Right renal cortex interstitium (tissue), 3 donors: ENCODE measurements at places on chromosomes 12 and 14. TPM values are rescaled to one million over a fixed set of nuclear protein-coding genes. Genes with fewer than 3 reads are reported as not detected.
A peak's percentile ranks its signal among the peaks of the same experiment; 100 is the strongest.

Gene ADIPOR2
- polyA plus RNA-seq, result 49.3 TPM

- peak; percentile 45 for DNase-seq
Observed at GRCh38 chr14:82710267-82710841, 1176.7 kb upstream of the SEL1L start.

- no peak for DNase-seq
Observed at GRCh38 chr14:98945611-98946570, 326.1 kb downstream of the BCL11B start.

GRCh38 chr14:50070230-50070629, 46.1 kb downstream of the VCPKMT start:
- no peak for DNase-seq

- DNase-seq, result no peak
Observed at GRCh38 chr12:68048648-68049297, 59.5 kb downstream of the IFNG-AS1 start.

GRCh38 chr12:11264501-11264900, 5.0 kb downstream of the PRB3 start:
- no peak for DNase-seq
